ENCODE measurements at places on chromosomes 5 and 9.
A peak's percentile ranks its signal among the peaks of the same experiment; 100 is the strongest.

DNA sequence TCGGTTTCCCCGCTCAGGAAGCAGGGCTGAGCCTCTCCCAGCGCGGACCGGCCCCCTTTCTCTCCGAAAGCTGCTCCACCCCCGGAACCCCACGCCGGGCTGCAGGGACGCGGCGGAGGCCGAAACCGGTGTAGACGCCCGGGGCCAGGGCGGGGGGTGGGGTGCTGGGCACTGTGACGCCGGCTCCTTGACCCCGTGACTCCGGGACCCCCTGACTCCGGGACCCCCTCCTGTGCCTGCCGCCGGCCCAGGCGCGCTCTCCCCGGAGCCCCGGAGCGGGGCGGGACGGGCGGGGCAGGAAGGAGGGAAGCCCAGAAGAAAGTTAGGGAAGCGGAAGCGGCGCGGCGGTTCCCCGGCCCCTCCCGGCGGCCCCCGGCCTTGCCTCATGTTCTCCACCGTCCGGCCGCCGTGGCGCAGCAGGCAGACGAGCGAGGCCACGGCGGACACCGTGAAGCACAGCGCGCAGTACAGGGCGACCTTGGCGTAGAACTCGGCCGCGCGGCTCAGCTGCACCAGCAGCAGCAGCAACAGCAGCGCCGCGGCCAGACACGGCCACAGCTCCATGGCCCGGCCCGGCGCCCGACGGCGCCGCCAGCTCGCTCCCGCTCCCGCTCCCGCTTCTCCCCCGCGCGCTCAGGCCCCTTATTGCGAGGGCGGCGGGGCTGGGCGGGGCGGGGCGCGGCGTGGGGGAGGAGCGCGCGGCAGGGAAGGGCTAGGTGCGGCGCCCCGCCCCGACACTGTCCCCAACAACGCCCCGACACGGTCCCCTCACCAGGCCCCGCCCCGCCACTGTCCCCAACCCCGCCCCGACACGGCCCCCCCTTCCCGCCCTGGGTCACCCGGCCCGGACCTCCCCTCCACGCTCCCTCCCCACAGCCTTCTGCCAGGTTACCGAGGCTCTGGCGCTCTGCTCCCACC, at the start of gene AGPAT2:
TSS of gene AGPAT2 (minus strand) at position 664 of the 918 bp plus-strand sequence. CDS start at position 564, 100 bp downstream.
- peak; percentile 67 for DNase-seq

GRCh38 chr5:151150471-151151262, 6.9 kb downstream of the ANXA6 start:
- peak; percentile 48 for DNase-seq

DNA sequence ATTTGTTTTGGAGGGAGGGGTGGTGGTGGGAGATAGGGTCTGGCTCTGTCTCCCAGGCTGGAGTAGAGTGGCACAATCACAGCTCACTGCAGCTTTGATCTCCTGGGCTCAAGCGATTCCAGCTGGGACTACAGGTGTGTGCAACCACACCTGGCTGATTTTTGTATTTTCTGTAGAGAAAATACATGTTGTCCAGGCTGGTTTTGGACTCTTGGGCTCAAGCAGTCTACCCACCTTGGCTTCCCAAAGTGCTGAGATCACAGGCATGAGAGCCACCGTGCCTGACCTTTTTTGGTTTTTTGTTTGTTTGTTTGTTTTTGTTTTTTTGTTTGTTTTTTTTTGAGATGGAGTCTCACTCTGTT, 15.4 kb downstream of the STXBP1 start:
- DNase-seq = no peak

GRCh38 chr5:82476155-82476554, 198.0 kb upstream of the RPS23 start:
- DNase-seq = no peak

DNA sequence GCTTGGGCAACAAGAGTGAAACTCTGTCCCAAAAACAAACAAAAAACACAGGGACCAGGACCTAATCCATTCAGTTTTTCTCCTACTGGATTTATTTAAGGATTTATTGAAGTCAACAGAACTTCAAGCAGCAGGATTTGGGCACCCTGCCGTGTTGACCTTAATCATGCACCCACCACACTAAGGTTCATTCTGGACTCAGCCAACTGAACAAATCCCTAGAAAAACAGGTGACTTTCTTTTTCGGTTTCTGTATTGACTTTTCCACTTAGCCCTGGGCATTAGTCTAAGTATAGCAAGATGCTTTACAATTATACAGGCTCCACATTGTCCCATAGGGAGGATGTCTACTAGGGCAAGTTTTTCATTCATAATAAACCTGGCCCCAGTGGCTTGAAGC, 30.0 kb downstream of the ZNF131 start:
- no peak for DNase-seq

DNA sequence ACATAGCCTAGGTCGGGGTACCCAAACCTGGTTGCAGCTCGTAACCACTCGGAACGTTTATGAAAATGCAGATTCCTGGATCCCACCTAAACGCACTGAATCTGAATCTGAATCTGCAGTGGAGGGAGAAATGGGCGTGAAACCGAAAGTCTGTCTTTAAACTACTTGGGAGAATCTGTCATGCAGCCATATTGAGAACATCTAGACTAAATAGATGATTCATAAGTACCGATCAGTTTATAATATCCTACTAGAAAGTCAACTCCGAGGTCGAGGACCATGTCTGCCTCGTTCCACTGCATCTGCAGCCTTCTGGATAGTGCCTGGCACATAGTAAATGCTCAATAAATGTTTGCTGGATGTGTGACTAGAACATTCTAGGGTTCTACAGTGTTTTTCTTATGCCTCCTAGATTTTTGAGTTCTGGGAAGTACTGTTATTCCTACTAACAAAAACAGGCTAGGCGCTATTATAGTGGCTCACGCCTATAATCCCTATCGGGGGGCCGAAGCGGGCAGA, 632 bp downstream of the COQ4 start:
- DNase-seq = no peak

Measured in activated CD4-positive, alpha-beta T cell treated with anti-CD3 and anti-CD28 coated beads for 24 hours (primary cell).